ENCODE measurements at places on chromosomes 2 and 18.

DNA sequence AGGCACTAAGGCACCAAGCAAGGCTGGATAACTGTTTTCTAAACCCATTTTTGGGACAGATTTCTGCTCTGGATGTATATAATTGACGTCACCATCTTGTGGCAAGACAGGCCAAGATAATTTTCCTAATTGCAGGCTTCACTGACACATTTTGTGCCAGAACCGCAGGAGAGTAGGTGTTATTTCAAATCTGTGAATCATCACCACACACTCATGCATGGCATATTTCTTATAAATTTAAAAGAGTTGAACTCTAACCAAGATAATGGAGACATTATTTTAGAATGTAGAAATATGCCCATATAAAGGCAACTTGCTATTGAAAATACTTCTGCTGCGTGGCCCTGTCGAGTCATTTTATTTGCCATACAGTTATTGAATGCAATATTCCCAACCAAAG is 68.3 kb upstream of the ACYP2 start:
- no peak for DNase-seq

DNA sequence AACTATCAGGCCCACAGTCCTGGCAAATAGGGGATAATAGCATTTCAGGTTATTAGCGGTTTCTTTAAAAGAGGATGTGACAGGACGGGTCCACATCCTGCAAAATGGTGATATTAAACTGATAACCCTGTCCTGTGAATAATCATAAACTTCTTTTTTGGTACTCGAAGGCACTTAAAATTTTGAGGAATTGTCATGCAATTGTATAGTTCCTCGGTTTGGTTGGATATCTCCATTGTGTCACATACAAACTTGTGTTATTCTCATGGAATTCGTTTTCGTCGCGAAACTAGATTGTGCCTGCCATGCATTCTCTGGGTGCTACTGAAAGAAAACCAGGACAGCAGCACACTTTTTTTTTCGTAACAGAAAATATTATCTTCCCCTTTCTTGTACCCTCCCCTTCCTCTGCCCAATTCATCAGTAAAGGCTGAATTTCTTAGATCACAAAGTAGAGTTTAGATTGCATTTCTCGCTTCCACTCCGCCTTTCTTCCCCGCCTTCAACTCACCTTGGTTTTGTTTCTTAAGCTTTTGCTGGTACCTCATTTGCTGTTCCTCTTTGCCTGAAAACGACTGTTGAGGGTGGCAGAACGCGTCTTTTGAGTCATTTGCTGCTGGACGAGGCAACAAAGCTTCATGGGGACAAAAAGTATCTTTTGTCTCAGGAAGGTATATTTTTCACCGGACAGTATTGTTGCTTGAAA is 1.3 kb downstream of the CERS6 start:
- no peak for DNase-seq

DNA sequence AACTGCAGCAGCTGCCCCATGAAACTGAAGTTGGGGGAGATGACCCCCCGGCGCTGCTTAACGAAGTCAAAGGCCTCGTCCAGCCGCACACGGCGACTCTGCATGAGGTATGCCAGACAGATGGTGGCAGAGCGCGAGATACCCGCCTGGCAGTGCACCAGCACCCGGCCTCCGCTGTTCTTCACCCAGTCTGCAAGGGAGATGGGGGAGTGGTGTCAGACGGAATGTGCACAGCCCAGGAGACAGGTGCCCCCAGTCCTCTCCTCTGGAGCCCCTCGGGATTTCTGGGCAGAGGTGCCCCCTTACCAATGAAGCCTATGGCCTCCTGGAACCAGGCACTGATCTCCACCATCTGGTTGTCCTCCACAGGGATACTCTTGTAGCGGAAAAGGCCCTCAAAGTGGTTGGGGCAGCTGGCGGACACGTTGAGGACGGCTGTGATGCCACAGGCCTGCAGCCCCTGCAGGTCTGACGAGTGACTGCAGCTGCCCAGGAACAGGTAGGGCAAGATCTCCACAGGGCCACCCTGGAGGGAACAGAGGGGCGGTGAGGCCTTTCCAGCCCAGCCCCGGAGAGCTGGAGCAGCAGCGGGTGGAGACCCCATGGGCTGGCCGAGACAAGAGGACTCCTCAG is 1.3 kb downstream of the DUSP2 start:
- no peak for DNase-seq

- DNase-seq: peak; percentile 59
Measured at GRCh38 chr2:139864821-139865302, 1084.7 kb upstream of the NXPH2 start.

DNA sequence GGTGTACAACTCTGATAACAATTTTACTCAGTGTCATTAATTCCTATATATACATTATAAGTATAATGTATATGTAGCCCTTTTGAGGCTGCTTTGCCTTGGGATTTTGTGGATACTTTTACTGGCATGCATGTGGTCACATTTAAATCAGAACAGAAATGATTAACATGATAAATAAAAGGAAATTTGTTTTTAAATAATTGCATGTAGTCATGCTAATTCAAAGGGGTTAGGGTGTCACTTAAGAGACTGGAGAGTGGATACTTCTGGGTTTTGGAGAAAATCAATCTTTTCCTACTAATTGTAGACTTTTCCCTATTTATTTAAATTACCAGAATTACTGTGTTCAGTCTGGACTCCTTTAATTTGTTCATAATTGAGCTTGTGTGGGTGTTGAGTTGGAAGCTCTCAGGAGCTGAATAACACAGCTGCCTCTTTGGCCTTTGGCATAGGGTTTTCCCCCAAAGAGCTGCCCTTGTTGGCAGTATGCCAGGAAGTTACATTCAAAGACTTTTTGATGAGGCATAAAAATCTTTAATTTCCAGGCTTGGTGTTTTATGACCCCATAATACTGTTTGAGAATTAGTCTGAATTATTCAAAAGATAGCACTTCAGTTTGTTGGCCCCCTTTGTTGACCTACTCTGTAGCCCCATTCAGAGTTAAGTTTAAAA is 484.7 kb upstream of the NRP2 start:
- peak; percentile 44 for DNase-seq

DNA sequence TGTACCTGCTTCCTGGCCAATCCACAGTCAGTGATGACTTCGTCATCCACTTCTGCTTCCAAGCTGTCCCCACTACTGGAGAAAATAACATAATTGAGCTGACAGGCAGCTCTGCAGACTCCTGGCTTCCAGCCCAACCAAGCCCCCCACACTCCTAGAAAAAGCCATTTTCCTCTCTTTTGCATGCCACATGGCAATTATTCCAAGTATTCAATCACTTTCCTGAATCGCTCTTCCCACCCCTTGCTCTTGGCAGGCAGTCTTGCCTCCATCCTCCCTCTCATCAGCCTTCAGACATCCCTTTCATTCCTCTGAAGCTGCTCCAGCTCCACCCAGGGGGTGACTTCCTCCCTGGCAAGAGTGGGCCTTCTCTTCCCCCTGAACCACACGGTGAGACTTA is 14.3 kb upstream of the ST8SIA5 start:
- no peak for DNase-seq

DNA sequence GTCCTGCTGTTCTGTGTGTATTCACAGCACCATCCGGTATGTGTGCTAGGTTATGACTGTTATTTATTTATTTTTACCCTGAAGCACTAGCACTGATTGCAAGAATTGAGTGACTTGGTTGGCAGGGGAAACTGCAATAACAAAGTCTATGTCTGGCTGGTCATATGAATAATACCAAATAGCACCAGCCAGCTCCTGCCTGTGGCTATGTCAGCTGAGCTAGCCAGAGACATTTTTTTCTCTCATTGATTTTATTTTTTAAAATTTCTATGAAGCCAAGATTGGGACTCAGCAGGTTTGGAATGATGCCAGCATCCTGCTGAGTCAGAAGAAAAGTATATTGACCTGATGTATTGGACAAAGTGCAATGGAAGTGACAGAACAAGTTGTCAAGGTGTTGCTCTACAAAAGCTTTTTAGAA is 188.5 kb upstream of the CDH2 start:
- peak; percentile 71 for DNase-seq

All from fibroblast of pulmonary artery (primary cell).